ENCODE measurements at places on chromosomes 3 and 15.

DNA sequence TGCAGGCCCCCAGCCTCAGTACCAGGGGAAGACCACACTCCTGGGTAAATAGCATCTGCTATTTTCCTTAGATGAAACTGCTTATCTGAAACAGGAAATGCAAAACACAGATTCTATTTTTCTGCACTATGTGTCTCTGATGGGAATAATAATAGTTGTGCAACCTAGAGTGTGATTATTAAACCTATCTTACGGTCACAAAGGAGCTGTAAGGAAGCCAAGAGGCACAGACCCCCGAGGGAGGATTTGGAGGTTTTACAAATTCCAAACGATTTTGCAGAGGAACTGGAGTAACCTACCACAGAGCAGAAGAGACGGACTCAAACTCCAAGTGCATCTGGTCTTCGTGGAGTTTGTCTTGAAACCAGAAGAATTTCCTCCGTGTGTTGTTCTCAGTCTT is 14.1 kb upstream of the APOD start:
- no peak for DNase-seq

DNA sequence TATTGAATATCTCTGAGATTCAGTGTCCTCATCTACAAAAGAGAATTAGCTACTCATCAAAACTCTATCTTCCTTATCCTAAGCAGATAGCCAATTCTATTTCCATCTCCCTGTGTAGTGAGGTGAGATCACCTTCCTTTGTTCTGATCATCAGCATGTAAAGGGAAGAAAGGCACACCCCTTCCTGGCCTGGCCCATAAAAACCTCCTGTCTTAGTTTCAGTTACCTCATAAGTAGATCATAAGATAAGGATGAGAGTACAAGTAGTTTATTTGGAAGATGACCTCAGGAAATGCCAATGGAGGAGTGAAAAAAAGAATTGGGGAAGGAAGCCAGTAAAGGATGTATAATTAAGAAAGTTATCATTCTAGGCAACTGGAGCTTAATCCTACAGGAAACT is 114.5 kb upstream of the GADL1 start:
- DNase-seq = no peak

DNA sequence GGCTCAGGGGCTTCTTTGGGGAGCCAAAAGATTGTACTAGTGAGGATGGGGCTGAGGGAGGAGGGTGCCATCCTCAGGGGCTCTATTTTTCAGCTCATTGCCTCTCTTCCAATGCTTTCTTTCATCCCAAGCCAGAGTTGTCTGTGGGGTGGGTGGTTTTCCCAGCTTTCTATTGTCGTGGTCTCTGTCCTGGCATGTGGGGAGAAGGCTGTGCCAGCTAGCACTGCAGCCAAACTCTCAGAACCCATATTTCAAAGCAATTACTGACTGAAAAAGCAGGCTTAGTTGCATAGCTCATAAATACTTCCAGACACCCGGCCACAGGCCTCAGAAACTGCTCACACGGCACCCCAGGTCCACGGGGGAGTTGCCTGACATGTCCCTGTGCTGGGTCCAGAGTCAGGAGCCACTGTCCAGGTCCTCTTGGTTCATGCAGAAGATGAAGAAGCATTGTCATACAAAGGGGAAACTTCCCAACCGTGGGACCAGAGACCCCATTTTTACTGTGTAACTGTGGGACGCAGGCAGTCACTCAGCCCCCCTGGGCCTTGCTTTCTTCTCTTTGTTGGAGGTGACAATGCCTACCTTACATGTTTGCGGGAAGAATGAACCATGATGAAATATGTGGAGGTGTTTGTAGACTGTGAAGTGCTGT is 27.6 kb downstream of the FGD5 start:
- DNase-seq = no peak

GRCh38 chr3:14647976-14648955 is 3.3 kb upstream of the CCDC174 start:
- DNase-seq = no peak

GRCh38 chr15:23869396-23869795 is 182.3 kb upstream of the NDN start:
- no peak for DNase-seq

DNA sequence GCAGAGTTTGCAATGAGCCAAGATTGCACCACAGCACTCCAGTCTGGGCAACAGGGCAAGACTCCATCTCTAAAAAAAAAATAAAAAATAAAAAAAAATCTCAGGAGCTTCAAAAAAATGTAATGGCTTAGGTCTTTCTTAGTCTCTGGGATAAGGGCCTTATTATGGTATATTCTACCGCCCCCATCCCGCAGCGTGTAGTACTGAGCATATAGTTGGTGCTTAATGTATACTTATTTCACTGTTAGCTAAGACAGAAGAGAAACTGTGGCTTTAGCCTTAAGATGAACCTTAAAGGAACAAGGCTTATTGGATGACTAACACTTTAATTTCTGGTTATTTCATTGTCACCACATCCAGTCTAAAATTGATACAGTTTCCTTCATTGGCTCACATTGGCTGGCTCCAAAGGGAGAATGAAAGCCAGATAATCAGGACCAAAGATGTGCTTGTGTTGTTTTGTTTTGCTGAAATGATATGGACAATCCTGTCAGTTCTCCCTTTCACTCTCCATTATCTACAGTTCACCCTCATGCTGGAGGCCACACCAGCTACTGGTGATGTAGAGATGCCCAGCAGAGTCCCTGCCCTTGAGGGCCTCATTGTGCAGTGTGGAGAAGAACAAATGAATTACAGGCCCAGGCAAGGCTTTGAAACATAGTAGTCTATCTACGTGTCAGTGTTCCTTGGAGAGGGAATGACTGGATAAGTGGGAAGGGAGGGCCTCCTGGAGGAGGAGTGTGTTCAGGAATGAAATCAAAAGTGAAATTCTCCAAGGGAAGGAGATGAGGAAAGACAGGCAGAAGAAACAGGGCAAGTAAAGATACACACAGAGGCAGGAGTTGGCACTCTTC is 17.4 kb upstream of the RAF1 start:
- DNase-seq = no peak

Data from DMS153 (cell line).